ENCODE measurements at places on chromosomes 12 and 14.

DNA sequence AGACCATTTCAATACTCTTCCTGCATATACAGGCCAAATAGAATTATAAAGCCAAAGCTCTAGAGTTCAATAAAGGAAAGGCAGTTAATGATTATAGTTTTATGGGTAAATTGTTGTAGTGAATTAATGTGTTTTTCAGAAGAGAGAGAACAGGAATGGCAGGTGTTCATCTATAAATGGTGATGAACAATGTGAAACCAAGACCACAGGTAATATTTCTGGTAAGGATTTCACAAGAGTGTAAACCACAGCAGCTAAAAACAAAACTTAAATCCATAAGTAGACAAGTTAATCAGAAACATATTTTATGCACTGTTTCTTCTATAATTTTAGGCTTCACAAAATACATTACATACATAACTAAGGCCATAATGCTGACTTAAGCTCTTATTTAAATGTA lies 204.4 kb downstream of the SYT1 start:
- DNase-seq: no peak

- no peak for DNase-seq
Observed at GRCh38 chr14:104528496-104528895, 51.1 kb upstream of the C14orf180 start.

- DNase-seq: no peak
Observed at GRCh38 chr12:46108721-46109120, 118.3 kb upstream of the SCAF11 start.

DNA sequence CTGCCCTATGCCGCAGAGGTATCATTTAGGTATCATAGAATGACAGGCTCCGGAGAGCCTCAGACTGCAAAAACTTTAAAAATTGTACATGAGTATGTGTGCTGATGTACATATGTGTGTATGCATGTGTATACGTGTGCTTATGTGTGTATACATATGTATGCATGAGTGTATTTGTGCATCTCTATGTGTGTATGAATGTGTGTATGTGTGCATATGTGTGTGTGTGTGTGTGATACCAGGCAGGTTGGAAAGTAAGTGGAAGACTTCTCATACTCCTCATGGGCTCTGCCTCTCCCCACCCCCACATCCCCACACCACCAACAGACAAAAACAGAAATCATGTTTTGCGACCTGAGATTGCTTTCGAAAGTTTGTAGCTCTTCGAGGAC lies 621 bp upstream of the TMEM117 start:
- no peak for DNase-seq

DNA sequence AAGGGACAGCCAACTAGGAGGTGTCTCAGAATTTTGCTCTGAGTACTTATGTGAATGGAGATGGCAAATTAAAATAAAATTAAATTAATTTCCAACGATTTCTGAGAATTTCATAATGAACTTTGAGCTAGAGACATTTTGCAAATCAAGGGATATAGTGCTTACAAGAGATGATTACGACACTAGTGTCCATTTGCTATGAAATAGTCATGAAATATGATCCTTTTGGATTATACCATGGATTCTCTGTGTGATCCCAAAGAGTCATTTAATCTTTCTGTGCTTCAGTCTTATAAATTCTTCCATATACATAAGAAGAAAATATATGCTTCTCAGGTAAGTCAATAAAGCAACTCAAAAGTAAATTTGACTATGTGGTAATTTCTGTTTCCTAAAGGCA lies 240.6 kb downstream of the SLC25A21 start:
- DNase-seq: no peak

Measured in anterior cingulate cortex (tissue), 58 donors.